Activated CD8-positive, alpha-beta T cell treated with anti-CD3 and anti-CD28 coated beads for 36 hours (primary cell): ENCODE measurements at places on chromosomes 7 and 10. TPM values are rescaled to one million over a fixed set of nuclear protein-coding genes. Genes with fewer than 3 reads are reported as not detected.
A peak's percentile ranks its signal among the peaks of the same experiment; 100 is the strongest.

GRCh38 chr10:36494371-36494770, 631.0 kb upstream of the ANKRD30A start:
- H3K27me3 ChIP-seq: no peaks in the 10 kb centered on the region
- no peak for DNase-seq
- H3K27ac ChIP-seq: no peak overlapping the region
- H3K4me1 ChIP-seq: no peaks in the 10 kb centered on the region
- H3K36me3 ChIP-seq: no peaks in the 10 kb centered on the region

Gene PIK3AP1
- 4.7 TPM for total RNA-seq

DNA sequence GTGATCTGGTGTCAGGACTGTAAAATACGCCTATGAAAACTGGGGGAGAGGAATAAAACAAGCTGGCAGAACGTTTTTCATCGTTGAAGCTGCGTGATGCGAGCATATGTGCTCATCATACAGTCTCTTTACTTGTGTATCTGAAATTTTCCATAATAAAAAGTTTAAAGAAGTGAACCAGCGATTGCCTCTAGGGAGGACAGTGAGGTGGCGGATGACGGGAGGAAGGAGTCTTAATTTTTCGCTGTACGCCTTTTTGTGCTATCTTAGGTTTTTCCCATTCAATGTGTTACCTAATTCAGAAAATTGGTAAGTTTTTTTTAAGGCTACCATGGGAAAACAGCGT, 891 bp upstream of the WAPL start:
- peaks cover 26% of the 10 kb centered on the region for H3K36me3 ChIP-seq
- peak overlapping the region; percentile 97 for H3K27ac ChIP-seq
- DNase-seq: no peak
- H3K4me1 ChIP-seq: peaks cover 52% of the 10 kb centered on the region
- H3K4me3 ChIP-seq: peak overlapping the region; percentile 89
- H3K27me3 ChIP-seq: no peaks in the 10 kb centered on the region

GRCh38 chr7:27147199-27148030, at the start of gene HOXA6:
Gene HOXA6, minus strand, starts transcription at chr7:27147774. Its CDS starts 25 bp downstream, at chr7:27147749.
- peaks cover 20% of the 10 kb centered on the region for H3K4me1 ChIP-seq
- H3K36me3 ChIP-seq: no peaks in the 10 kb centered on the region
- H3K4me3 ChIP-seq: peak within 1 kb of the TSS; percentile 47
- H3K27ac ChIP-seq: no peak within 1 kb of the TSS

DNA sequence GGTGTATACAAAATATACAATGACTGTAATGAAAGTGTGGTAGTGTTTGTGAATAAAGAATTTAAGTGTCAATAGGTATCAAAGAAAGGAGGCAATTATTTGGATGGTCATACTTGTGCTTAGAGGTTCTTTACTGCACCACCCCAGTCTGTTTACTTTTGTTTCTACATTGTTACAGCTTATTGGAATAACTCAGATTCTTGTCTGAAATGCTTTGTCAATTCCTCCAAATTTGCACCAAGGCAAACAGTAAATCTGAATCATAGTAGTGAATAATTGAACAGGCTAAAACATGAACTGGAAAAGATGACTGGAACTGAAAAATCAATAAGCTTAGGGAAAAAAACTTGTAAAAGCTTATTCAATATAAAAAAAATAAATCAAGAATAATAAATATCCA, 319.2 kb downstream of the EXOC4 start:
- no peak for DNase-seq
- no peak overlapping the region for H3K27ac ChIP-seq
- H3K4me3 ChIP-seq: no peak overlapping the region
- H3K27me3 ChIP-seq: no peaks in the 10 kb centered on the region
- peaks cover 5% of the 10 kb centered on the region for H3K4me1 ChIP-seq

GRCh38 chr7:28142650-28143049, 37.9 kb downstream of the JAZF1 start:
- no peak overlapping the region for H3K27ac ChIP-seq
- H3K4me1 ChIP-seq: peaks cover 16% of the 10 kb centered on the region
- H3K36me3 ChIP-seq: peaks cover 4% of the 10 kb centered on the region
- DNase-seq: peak; percentile 15

- no peak overlapping the region for H3K27ac ChIP-seq
- no peaks in the 10 kb centered on the region for H3K4me1 ChIP-seq
- H3K4me3 ChIP-seq: no peak overlapping the region
- no peak for DNase-seq
These were observed 29.5 kb upstream of the SLC29A3 start for GRCh38 chr10:71289421-71290130.

DNA sequence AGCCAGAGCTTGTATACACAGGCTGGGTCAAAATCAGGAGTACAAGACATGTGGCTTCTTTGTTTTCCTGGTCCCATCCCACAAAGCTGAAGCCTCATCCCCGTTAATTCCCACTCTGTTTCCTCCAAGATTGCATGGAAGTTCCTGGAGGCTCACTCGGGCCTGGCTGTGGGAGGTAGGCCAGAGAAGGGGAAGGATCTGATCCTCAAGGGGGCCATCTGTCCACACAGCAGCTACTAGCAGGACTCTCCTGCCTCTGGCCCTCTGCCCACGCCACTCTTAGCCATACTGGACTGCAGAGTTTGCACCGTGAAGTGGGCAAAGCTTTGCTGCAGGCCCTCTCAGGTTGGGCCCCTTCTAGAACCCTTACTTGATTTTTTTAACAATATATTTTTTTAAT, 160.6 kb downstream of the FGFR2 start:
- DNase-seq: no peak
- no peaks in the 10 kb centered on the region for H3K4me1 ChIP-seq
- H3K4me3 ChIP-seq: no peak overlapping the region

DNA sequence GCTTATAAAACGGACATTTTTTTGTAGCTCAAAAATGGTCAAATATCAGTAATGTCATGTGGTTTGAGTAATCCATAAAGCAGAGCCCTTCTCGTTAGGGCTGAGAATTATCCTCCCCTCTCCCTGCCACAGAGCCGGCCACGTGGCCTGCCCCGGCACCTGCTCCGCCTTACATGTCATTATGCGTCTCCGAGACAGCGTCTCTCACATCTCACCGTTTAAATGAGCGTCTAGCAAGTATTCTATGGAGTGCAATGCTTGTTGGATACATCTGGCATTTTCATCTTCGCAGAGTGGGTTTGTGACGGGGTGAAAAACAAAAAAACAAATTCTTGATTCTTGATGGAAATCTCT, 86.1 kb downstream of the CUX1 start:
- H3K27ac ChIP-seq: no peak overlapping the region
- no peaks in the 10 kb centered on the region for H3K4me1 ChIP-seq
- DNase-seq: no peak
- H3K27me3 ChIP-seq: no peaks in the 10 kb centered on the region

Gene CYP3A7
- not detected for total RNA-seq

GRCh38 chr10:28677888-28678686, 766 bp downstream of the BAMBI start:
- no peak overlapping the region for H3K27ac ChIP-seq
- peak overlapping the region; percentile 67 for H3K4me3 ChIP-seq
- peak; percentile 27 for DNase-seq
- no peaks in the 10 kb centered on the region for H3K36me3 ChIP-seq
- peaks cover 37% of the 10 kb centered on the region for H3K4me1 ChIP-seq

DNA sequence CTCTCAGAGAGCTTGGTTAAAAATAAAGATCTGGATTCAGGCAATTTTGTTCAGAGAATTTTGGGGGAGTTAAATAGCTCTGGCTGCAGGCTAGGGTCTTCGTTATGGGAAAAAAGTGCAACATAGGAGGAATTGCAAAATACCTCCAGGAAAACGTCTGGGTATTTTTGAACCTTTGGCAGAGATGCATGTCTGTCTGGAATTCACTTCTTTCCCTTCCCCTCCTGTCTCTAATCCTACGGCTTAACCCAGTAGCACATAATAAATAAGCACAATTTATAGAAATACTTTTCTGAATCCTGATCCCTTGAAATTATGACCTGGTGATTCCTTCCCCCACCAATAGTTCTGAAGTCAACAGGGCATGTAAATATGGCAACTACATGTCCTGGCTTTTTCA, 19.3 kb upstream of the NUP205 start:
- DNase-seq: no peak
- H3K4me3 ChIP-seq: no peak overlapping the region
- peaks cover 7% of the 10 kb centered on the region for H3K27me3 ChIP-seq
- H3K36me3 ChIP-seq: no peaks in the 10 kb centered on the region
- H3K27ac ChIP-seq: no peak overlapping the region

GRCh38 chr7:50121286-50121685, 28.2 kb upstream of the ZPBP start:
- DNase-seq: no peak
- H3K27ac ChIP-seq: no peak overlapping the region
- H3K4me1 ChIP-seq: peaks cover 4% of the 10 kb centered on the region
- H3K36me3 ChIP-seq: no peaks in the 10 kb centered on the region
